Stimulated activated CD4-positive, alpha-beta T cell treated with anti-CD3 and anti-CD28 coated beads, Interleukin-2, amount 100 ng/mL, for 24 hours (primary cell): ENCODE measurements at places on chromosomes 1 and 21.

DNA sequence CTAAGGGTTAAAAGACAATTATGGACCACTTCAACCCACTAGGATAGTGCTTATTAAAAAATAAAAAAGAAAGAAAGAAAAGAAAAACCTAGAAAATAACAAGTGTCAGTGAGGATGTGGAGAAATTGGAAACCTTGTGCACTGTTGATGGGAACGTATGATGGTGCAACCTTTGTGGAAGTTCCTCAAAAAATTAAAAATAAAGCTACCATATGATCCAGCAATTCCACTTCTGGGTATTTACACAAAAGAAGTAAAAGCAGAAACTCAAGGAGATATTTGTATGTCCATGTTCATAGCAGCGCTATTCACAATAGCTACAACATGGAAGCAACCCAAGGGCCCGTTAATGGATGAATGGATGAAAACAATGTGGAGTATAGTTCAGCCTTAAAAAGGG, 115.2 kb upstream of the ATP1A1 start:
- no peak for DNase-seq

GRCh38 chr1:231431665-231432415, 9.8 kb upstream of the EGLN1 start:
- no peak for DNase-seq

GRCh38 chr1:34884961-34885360, 25.4 kb upstream of the SMIM12 start:
- no peak for DNase-seq

- DNase-seq, result peak; percentile 86
Measured at GRCh38 chr1:21294266-21294989, 4.2 kb upstream of the ECE1 start.

DNA sequence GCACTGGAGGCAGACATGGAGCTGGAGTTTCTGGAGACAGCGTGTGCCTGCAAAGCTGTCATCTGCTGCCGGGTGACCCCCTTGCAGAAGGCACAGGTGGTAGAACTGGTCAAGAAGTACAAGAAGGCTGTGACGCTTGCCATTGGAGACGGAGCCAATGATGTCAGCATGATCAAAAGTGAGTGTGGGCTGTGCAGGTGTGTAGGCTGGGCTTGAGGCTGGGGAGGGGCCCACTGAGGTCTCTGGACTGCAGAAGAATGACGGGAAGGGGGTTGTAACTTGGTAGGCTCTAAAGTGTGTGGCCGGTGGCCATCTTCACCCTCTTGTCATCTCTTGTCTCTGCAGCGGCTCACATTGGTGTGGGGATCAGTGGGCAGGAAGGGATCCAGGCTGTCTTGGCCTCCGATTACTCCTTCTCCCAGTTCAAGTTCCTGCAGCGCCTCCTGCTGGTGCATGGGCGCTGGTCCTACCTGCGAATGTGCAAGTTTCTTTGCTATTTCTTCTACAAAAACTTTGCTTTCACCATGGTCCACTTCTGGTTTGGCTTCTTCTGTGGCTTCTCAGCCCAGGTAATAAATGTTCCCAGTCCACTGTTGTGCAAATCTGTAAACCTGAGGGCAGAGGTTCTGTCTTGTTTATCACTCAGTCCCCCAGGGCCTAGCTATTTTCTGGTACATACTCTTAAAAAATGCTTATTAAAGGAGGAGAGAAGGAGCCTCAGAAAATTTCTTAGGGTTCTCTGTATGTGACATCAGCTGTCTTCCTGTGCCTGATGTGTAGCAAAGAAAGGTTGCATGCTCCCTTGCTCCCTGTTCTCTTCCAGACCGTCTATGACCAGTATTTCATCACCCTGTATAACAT, 19.9 kb downstream of the ATP8B2 start:
- peak; percentile 80 for DNase-seq

DNA sequence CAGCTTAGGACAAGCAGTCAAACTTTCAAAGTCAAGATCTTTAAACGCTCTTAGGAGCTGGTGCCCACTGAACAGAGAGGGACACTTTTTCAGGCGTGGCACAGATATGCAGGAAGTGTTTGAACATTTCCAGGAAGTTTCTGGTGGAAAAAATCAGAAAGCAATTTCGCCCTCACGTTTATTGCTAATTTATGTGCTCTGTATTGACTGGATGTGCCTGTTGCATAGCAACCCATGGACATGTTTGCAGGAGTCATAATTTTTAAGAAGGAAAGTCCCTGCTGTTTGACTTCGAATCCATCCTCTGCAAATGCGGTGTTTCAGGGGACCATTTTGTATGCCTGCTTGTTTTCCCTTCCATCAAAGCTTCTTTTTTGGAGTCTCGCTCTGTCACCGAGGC, 239.9 kb upstream of the IRF2BP2 start:
- DNase-seq, result no peak
